ENCODE measurements at places on chromosomes 4 and X.
A peak's percentile ranks its signal among the peaks of the same experiment; 100 is the strongest.

- no peak for DNase-seq
Measured at GRCh38 chr4:54727346-54727745, 69.6 kb downstream of the KIT start.

DNA sequence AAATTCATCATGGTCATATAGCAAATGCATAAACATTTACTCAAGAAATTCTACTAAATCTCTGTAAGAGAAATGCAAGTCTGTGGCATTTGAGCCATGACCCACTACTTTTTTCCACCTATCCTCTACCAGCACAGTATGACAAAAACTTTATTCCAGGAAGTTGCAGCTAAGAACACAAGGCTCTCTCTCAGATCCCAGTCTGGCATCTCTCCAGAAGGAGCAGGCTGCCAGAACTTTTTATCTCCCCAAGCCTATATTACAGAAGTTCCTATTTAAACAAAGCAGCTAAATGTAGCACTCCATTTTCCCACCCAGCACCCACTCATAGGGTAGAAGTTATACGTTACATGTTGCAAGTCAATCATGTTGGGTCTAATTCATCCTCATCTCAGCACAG, 49.3 kb upstream of the EPGN start:
- DNase-seq, result no peak

DNA sequence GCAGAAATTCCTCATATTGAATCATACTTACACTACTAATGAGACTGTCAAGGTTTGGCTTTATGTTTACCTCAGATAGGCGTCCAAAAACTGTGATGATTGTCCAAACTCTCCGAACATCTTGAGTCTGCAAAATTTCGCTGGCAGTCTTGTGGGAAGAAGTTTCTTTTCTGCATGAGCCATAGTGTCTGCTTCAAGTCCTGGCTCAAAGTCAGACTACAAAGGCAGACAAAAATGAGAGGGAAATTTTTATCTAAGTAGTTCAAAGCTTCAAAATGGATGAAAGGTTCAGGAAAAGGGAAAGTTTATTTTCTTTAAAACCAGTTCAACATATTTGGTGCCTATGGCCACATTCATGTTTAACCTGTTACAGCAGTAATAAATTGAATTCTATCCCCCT, 40.7 kb downstream of the PALLD start:
- DNase-seq, result no peak

GRCh38 chr4:3314706-3315260, 22.0 kb downstream of the RGS12 start:
- DNase-seq, result no peak

DNA sequence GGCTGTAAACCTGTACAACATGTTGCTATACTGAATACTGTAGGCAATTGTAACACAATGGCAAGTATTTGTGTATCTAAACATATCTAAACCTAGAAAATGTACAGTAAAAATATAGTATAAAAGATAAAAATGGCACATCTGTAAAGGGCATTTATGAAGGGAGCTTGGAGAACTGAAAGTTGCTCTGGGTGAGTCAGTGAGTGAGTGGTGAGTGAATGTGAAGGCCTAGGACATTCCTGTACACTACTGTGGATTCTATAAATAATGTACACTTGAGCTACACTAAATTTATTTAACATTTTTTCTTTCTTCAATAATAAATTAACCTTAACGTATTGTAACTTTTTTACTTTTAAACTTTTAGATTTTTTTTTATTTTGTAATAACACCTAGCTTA, 5.0 kb upstream of the SHROOM4 start:
- DNase-seq, result no peak

- DNase-seq, result no peak
Measured at GRCh38 chr4:112119353-112119783, 25.9 kb upstream of the FAM241A start.

DNA sequence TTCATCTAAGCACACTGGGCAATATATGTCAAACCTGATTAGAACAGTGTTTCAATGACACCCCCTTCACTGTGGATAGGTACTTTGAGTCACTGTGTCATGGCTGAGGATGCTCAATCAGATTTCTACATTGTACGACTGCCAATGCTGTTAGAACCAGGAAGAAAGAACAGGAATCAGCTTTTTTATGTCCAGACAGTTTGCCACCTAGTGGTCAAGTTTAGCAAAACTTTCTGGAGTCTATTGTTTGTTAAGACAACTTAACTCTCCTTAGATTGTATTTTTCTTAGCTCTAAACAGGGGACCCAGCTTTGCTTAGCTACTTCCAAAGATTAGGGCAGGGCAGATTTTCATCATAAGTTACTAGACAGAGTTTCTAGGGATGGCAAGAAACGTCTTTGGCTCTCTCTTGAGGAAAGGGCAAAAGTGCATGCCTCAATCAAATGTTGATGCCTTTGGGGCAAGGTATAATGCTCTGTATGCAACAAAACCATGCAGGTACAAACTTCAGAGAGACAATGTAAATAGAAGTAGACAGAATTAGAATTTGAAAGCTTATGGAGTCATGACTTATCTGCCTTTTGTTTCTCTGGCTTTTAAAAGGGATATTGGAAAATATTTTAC, 40.5 kb upstream of the BMP3 start:
- DNase-seq, result peak; percentile 40

GRCh38 chrX:85569686-85570085, 190.2 kb upstream of the POF1B start:
- peak; percentile 88 for DNase-seq

- no peak for DNase-seq
Measured at GRCh38 chr4:13327991-13328390, 156.1 kb downstream of the RAB28 start.

GRCh38 chr4:181793096-181793495, 450.1 kb upstream of the TENM3 start:
- DNase-seq, result peak; percentile 78

GRCh38 chr4:140809676-140810075, 53.5 kb upstream of the TBC1D9 start:
- no peak for DNase-seq

GRCh38 chrX:6095469-6095868, 133.2 kb downstream of the NLGN4X start:
- no peak for DNase-seq

- DNase-seq, result no peak
Measured at GRCh38 chr4:19992471-19993093, 259.1 kb upstream of the SLIT2 start.

DNA sequence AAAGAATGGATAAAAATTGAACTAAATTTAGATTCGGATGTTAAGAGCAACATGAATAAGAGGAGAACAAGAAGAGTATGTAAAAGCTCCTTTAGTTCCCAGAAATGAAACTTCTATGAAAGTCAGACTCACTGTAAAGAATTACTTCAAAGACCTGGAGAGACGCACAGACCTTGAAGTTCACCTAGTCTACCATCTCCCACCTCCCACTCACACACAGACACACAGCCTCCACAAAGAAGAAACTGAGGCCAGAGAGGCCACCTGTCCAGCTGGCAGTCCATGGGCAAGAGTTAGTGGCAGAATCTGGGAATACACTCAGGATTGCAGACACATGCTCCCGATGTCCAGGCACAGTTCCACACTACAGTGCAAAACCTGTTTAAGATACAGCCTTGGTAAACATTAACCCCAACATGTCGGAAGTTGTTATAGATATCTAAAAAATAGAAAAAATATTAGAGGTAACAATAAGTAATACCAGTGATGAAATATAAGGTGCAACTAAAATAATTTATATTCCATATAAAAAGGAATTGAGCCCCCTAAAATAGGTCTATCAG, 288.8 kb downstream of the INPP4B start:
- DNase-seq, result no peak

GRCh38 chr4:54384563-54384962, 155.5 kb downstream of the PDGFRA start:
- peak; percentile 34 for DNase-seq

DNA sequence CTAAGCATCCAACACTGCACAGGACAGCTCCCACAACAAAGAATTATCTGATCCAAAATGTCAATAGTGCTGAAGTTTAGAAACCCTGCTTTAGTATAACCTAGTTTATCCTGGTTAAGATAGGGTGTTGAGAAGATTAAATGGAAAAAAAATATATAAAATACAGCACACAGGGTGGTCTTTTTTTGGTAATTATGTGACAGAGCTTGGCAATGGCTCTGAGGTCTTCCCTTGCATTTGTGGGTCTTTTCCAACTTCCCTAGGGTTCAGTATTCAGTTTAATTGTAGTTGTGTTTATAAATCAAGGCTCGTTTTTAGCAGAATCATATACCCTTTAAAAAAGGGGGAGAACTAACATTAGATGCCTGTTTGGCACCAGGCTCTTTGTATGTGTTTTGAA, 36.6 kb downstream of the REPS2 start:
- DNase-seq, result no peak

Measured in NCI-H1436 (cell line).